Dermis blood vessel endothelial cell (primary cell): ENCODE measurements at places on chromosomes 12 and 14.

- peak; percentile 85 for DNase-seq
Observed at GRCh38 chr14:90487031-90487430, 90.2 kb downstream of the CALM1 start.

GRCh38 chr12:74725154-74725553 is 187.5 kb downstream of the ATXN7L3B start:
- DNase-seq: no peak

GRCh38 chr12:57739387-57739786 is 845 bp upstream of the AGAP2 start:
- no peak for DNase-seq

- DNase-seq: no peak
Observed at GRCh38 chr12:105756961-105757360, 381.8 kb downstream of the NUAK1 start.

GRCh38 chr14:75752907-75753594 is 92.0 kb downstream of the TTLL5 start:
- no peak for DNase-seq

GRCh38 chr14:32618991-32619390 is 289.9 kb downstream of the AKAP6 start:
- no peak for DNase-seq

DNA sequence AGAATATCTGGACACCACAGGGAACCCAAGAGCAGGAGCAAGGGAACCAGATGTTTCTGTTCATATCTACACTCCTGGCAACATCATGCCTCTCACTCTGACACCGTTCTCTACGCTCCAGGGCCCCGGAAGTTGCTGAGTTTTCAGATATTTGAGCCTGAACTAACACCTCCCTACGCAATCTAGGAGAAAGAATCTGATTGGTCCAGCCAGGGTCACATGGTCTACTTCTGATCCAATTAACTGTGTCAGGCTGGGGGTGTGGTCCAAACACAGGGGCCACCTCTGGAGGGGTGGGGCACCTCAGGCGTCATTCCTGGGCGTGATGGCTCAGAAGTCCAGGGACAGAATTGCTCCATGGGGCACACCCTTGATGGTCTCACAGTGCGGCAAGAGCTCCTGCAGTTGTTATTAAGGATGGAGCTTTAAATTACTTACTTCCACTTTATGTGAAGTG is 165.5 kb downstream of the PTPN11 start:
- DNase-seq: no peak
